ENCODE measurements at places on chromosomes 1 and 21.

GRCh38 chr21:14361958-14362357, 21.0 kb downstream of the HSPA13 start:
- DNase-seq: no peak

DNA sequence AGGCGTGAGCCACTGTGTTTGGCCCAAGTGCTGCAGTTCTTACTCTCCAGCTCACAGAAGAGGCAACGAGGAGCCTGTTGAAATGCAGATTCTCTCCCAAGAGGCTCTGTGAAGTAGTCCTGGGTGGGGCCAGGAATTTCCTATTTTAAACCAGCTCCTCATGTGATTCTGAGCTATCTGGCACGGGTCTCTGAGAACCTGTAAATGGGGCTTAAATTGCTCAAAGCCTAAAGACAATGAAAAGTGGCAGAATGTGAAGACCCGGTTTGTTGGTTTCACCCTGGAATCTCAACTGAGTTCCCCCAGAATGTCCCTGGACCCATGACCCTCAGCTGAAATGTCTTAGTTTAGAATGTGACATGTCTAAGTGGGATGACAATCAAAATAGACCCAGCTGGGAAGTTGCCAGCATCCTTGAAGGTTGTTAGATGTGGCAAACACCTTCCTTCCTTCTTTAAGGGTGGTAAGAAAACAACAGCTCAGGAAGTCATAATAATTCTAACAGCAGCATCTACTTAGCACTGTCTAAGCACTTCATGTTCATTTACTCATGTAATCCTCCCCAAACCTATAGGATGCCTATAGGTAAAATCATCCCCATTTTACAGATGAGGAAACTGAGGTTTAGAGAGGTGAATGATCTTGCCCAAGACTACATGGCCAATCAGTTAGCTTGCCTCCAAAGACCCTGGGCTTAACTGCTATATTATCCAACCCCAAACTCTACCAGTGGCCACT, 20.9 kb upstream of the ATP5PO start:
- DNase-seq: no peak

DNA sequence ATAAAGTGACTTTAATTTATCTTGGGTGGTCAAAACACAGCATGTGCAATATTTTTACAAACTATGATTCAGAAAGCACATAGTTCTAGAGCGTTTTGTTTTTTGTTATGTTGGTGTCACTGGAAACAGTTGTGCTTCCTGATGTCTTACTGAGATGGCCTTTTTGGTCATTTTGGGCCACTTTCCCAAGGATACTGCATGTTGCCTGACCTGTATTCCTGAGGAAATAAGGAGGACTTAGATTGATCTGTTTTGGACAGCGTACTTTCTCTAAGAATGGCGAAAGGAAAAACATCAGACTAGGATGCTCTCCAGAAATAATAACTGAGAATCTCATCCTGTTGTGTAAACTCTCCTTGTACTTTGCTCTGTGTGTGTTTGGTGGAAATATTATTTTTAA, 451.2 kb downstream of the USP25 start:
- no peak for DNase-seq

DNA sequence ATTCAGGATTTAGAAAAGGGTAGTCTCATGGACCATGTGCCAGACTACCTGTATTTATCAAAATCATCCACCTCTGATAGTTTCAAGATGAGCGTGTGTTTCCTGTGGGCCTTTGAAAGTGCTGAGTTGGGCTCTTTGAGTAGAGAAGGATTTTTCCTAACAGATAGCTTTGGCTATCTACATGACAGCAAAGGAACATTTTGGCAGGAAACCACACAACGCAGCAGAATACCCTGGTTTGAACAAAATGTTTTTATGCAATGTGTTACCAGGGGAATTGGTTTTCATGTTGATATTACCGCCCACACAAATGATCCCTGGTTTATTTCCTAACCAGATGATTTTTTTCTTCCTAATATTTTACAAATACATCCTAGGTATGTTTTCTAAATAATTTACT, 431.4 kb downstream of the NEGR1 start:
- DNase-seq: peak; percentile 34

- no peak for DNase-seq
Observed at GRCh38 chr1:97247196-97247595, 525.6 kb downstream of the PTBP2 start.

GRCh38 chr1:181818943-181819342, 242.6 kb downstream of the ZNF648 start:
- DNase-seq: no peak

GRCh38 chr1:1603671-1604373, 3.9 kb upstream of the FNDC10 start:
- DNase-seq: no peak

GRCh38 chr1:17839641-17840196, 84.6 kb downstream of the ACTL8 start:
- DNase-seq: no peak

DNA sequence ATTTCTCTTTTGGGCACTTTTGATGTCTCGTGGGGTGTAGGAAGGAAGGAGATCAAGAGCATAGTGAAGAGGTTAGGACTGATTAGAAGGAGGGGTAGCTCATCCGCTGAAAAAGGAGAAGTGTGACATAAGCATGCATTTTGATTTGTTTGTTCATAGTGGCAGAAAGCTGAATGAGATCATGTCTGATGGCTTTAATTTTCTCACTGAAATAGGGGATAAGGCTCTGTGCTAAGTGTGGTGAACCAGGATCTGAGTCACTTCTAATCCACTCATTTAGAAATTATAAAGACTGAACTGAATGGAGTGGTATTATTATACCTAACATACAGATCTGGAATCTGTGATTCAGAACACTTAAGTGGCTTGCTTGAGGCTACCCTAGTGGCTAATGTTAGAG, 344.5 kb downstream of the PDE4B start:
- no peak for DNase-seq

DNA sequence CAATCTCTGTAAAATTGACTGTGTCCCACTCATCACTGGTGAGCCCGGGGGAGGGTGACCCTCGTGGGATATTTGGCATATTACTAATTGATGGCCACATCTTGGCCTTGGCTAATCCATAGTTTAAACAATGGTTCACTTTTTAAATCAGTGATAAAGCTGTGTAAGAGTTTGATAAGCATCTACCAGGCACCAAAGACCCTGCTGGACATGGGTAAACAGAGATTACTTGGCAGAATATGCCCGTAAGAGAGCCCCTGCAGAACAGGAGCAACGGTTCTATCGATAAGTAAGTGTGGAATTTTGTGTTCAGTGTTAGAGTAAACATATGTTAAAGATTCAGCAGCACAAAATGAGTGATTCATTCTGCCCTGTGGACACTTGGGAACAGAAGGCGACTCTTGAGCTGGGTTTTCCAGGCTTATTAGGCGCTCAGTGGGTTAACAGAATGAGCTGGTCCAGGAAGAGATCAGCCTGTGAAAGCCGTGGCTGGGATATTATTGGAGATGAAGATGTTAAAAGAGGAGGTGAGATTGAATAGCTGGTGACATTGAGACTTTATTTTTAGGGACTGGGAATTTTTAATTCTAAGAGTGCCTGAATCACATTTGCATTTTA, 55.9 kb downstream of the CNST start:
- no peak for DNase-seq

- DNase-seq: peak; percentile 32
Observed at GRCh38 chr1:203152158-203153034, 23.2 kb downstream of the MYBPH start.

- DNase-seq: no peak
Observed at GRCh38 chr1:38178216-38178615, 131.6 kb upstream of the POU3F1 start.

DNA sequence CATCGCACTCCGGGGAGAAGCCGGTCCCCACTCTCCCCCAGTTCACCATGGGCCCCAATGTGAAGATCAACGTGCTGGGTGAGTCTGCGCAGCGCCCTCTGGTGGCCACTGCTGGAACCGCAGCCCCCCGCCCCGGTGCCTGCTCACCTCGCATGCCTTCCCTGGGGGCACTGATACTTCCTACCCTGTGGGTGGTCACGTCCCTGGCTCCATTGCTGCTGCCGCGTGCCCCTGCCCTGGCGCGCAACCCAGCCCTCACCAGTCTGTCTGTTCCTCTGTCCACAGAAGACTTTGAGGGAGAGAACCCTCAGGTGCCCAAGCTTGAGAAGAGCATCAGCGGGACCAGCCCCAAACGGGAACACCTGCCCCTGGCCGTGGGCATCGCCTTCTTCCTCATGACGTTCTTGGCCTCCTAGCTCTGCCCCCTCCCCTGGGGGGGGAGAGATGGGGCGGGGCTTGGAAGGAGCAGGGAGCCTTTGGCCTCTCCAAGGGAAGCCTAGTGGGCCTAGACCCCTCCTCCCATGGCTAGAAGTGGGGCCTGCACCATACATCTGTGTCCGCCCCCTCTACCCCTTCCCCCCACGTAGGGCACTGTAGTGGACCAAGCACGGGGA, 7.6 kb downstream of the EFNA3 start:
- DNase-seq: no peak

- DNase-seq: no peak
Observed at GRCh38 chr21:45016031-45016405, 58.4 kb upstream of the ADARB1 start.

DNA sequence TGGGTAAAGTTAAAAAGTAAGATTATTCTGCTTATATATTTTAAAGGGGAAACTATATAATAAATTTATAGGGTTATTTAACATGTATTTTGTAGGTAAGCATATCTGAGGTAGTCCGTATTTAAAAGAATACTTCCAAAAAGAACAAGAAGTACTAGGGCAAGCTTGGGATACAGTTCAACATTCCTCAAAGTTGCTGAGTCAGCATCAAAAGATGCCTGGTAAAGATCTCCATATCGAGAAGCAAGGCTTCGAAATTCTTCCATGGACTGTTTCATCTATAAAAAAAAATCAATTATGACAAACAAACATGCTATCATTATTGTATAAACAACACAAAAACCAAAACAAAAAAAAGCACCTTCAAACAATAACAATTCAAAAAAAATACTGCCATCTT, 67.7 kb downstream of the INTS7 start:
- DNase-seq: no peak

GRCh38 chr1:1665815-1666251, 7.0 kb upstream of the CDK11B start:
- no peak for DNase-seq

- DNase-seq: no peak
Observed at GRCh38 chr1:175192630-175193526, at the start of gene KIAA0040. TSS of gene KIAA0040 (minus strand) at chr1:175192776. CDS start at chr1:175161013, 31,763 bp downstream.

GRCh38 chr1:147600119-147601111, 59.1 kb downstream of the BCL9 start:
- no peak for DNase-seq

GRCh38 chr1:248752161-248753028, 3.2 kb downstream of the LYPD8 start:
- DNase-seq: no peak

DNA sequence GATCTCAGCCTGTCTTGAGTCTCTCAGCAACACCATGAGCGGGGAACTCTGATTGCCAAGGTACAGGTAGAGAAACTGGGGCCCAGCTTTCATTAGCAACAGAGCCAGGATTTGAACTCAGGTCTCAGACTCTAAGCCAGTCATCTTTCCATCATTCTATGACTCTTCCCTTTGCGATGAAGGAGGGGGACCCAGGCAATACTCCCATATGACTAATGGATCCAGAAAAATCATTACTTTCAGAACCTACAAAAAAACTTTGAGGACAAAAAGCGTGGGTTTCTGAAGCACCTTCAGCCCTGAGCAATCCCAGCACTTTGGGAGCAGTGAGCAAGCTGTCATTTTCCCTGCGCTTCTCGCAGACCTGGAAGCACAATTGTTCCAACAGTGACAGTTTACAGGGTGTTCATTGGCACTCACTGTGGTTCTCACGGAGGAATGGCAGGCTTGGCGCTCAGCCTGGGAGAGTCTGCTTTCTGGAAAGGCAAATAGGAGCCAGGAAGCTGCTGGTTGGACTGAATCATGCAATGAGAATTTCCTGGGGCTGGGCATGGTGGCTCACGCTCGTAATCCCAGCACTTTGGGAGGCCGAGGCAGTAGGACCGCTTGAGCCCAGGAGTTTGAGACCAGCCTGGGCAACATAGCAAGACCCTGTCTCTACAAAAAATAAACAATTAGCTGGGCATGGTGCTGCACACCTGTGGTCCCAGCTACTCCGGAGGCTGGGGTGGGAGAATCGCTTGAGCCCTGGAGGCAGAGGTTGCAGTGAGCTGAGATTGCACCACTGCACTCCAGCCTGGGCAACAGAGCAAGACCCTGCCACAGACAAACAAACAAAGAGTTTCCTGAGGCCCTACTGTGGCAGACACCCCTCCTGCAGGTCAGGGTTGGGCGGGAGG, 40.1 kb downstream of the SLC2A7 start:
- DNase-seq: peak; percentile 92

- DNase-seq: no peak
Observed at GRCh38 chr1:8352471-8352845, 34.5 kb downstream of the SLC45A1 start.

DNA sequence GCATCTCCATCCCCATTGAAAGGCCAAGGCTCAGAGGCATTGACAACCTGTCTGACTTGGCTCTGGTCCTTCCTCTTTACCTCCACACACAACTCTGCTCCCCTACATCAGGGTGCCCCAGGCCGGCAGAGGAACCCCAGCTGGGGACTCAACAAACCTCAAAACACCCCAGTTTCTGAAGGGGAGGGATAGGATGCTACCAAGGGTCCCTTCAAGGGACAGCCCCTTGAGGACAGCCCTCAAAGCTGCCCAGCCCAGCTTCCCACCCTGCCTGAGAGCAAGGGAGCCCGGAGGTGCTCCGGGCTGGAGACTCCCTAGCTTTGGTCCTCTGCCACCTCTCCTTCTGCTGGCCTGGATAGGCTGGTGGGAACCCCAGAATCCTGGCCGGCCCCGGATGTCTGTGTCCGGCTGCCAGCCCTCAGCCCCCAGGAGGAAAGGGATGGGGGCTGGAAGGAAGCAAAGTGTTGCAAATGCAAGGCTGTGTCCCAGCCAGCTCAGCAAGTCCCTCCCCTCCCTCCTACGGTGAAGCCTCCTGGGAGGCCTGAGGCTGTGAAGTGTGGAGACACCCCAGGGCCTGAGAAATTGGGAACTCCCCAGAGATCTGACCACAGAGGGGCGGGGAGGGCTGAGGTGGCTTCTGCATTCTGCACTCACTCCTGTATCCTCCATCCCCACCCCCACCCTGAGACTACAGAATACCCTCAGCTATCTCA, 1.1 kb upstream of the MARCKSL1 start:
- DNase-seq: no peak

DNA sequence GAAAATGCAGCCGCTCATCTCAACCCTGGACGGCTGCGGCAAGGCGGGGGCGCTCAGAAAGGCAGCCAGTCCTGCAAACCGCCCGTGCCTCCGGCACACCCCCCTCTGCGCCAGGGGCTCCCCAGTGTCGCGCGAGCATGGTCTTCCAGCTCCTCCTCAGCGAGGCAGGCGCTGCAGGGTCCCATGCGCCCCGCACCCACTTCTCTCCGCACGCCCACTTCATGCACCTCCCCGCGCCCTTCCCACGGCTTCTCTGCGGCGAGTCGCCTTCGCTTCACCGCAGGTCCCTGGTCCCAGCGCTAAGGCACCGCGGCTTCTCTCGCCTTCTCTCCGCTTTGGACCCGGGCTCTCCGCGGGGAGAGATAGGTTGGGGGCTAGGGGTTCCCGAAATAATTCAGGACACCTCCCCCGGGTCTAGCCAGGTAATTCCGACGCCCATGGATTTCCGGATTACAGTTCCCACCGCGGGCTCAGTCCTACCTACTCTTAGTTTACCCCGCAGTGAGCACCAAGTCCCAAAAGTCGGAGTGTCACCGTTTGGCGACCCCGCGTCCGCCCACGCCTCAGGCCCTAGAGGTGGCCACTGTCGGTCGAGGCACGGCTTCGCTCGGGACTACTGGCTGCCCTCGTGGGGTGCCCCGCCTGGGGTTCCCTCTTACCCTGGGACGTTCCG, 67.5 kb downstream of the SYT2 start:
- DNase-seq: no peak

Data from NCI-H446 treated with DMSO at 0.1 percent for 48 hours (cell line).